ENCODE measurements at places on chromosomes 3 and 15.
A peak's percentile ranks its signal among the peaks of the same experiment; 100 is the strongest.

DNA sequence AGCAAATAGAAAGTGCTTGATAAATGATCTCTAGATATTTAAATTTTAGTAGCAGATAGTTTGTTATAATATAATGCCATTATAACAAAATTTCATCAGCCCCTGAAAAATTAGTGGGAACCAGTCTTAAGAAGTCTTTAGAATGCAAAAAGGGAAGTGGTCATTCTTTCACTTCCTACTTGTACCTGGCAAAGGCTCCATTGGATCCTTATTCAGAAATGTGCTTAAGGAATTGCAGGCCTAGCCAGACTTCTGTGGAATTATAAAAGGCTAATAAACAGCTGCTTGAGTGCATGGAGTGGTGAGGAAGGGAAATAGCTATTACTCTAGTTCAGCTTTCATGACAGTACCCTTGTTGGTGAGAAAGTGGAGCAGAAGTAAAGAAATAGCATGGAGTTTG lies 24.2 kb downstream of the PPM1L start:
- DNase-seq, result no peak

DNA sequence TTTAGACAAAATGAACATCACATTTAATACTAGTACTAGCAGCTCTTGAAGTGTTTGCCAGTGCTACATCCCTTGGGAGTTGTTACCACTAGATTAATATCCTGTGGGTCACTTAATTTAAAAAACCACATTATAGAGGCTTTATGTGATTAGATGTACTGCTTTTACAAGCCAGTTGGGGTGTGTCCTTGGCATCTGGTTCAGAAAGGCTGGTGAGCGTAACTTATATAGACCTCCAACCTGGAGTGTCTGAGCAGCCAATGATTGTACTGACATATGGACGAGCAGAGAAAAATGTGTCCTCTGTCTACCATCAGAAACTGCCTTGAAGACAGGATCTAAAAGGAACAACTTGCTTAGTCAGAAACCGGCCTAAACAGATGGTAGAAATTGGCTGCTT lies 306.2 kb upstream of the ATP11B start:
- DNase-seq, result no peak

GRCh38 chr15:45414215-45414885 lies 36.0 kb upstream of the GATM start:
- no peak for DNase-seq

- DNase-seq, result peak; percentile 50
Measured at GRCh38 chr15:33737687-33738601, 230.4 kb upstream of the CHRM5 start.

- DNase-seq, result peak; percentile 49
Measured at GRCh38 chr3:195908694-195909581, 587 bp upstream of the TNK2 start.

- DNase-seq, result peak; percentile 47
Measured at GRCh38 chr3:192467230-192468140, 259.9 kb downstream of the FGF12 start.

DNA sequence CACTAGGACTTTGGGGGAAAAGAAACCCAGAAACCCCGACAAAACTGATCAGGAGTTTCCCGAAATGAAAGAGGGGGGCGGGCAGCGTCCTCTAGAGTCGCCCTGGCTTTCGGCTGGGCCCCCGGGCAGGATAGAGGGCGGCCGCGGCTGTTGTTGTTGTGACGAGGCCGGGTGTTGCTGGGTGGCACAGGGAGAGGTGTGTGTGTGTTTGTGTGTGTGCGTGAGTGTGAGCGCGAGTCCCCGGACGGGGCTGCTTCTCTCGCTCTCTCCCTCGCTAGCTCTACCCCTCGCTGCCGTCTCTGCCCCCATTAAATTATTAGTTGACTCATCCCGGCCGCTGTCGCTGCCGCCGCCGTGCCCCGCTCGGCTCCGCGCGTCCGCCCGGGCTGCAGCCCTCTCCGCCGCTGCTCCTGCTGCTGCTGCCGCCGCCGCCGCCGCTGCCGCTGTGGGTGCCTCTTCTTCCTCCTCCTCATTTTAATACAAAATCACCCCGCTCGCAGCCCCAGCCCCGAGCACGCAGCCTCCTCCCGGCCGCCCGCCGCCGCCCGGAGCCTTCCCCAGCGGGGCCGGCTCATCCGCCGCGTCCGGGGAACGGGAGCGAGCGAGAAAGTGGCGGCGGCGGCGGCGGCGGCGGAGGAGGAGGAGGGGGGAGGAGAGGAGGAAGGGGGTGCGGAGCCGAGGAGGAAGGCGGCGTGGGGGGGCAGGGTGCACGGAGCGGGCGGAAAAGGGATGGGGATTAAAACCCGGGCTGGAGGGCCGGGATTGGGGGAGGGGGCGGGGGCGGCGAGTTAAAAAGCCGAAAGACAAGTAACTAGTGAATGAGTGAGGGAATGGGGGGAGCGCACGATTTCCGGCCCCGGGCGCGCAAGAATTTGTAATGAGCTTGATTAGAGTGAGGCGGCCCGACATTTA lies at the start of gene SATB1:
TSS of gene SATB1 (minus strand) at position 611 of the 912 bp plus-strand sequence. CDS start 4,372 bp downstream, outside the sequence.
- DNase-seq, result peak; percentile 74

DNA sequence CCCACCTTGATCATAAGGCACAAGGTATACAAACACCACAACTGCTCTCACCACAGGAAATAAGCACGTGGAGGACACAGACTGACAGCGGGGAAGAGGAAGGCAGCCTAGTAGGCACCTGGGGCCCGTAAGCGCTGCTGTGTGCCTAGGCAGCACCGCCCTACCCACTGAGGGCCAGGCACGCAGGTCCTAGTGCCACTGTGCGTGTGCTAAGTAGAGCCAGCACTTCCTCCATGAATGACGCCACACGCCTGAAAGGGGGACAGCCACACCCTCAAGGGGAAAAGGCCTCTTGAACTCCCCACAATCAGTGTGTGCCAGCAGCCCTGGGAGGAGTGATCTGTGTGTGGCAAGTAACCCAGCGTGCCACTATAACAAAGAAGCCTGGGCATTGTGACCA lies 73.0 kb downstream of the ATP1B3 start:
- DNase-seq, result no peak

GRCh38 chr3:48187579-48188265 lies 495 bp downstream of the CDC25A start:
- DNase-seq, result peak; percentile 61

GRCh38 chr3:186339180-186339918 lies 22.7 kb downstream of the DGKG start:
- no peak for DNase-seq

DNA sequence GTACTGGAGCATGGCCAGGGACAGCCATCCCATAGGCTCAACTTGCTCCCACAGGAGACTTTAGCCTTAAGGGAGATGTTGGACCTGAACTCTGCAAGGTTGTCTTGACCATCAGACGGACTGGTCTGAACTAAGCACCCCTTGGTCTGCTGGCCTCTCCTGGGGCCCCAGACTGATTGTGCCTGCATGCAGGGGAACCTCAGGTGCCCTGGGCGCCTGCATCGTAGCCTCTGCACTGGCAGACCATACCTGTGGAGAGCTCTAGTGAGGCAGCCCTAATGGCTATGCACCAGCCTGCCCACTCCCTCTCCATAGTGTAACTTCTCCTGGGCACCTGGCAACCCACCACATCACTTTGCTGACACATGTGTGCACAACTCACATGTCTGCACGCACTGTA lies 395.6 kb downstream of the ZPLD1 start:
- no peak for DNase-seq

- DNase-seq, result no peak
Measured at GRCh38 chr3:172915911-172916514, 165.5 kb downstream of the ECT2 start.

DNA sequence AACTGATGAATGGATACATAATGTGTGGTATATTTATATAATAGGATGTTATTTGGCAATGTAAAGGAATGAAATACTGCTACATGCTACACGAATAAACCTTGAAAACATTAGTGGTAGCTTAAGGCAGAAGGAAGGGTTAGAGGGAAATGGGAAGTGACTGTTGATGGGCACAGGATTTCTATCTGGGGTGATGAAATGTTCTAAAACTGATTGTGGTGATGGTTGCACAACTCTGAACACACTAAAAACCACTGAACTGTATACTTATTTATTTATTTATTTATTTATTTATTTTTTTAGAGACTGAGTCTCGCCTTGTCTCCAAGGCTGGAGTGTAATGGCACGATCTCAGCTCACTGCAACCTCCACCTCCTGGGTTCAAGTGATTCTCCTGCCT lies 24.8 kb upstream of the SHISA5 start:
- DNase-seq, result no peak

GRCh38 chr3:64166584-64167162 lies 58.6 kb downstream of the PRICKLE2 start:
- no peak for DNase-seq

GRCh38 chr15:95375281-95375680 lies 955.2 kb upstream of the NR2F2 start:
- no peak for DNase-seq

- no peak for DNase-seq
Measured at GRCh38 chr3:105647047-105647446, 221.8 kb downstream of the CBLB start.

GRCh38 chr15:87816811-87817210 lies 439.7 kb downstream of the NTRK3 start:
- DNase-seq, result no peak

DNA sequence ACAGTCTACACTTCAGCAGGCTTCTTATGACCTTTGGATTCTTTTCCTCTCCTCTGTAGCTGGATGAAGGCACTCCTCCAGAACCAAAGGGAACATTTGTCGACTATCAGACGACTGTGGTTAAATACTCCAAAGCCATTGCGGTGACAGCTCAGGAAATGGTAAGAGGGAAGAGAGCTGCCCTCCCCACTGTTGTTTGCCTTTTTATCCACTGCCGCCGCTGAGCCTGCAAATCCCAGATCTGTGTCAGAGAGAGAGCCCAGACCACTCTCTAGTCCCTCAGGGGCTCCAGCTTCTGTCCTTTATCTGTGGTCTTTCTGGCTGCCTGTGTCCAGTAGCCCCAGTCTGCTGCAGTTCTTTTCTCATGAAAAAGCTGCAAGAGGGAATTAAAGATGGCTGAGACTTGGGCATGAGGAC lies 261.5 kb upstream of the TPM1 start:
- no peak for DNase-seq

DNA sequence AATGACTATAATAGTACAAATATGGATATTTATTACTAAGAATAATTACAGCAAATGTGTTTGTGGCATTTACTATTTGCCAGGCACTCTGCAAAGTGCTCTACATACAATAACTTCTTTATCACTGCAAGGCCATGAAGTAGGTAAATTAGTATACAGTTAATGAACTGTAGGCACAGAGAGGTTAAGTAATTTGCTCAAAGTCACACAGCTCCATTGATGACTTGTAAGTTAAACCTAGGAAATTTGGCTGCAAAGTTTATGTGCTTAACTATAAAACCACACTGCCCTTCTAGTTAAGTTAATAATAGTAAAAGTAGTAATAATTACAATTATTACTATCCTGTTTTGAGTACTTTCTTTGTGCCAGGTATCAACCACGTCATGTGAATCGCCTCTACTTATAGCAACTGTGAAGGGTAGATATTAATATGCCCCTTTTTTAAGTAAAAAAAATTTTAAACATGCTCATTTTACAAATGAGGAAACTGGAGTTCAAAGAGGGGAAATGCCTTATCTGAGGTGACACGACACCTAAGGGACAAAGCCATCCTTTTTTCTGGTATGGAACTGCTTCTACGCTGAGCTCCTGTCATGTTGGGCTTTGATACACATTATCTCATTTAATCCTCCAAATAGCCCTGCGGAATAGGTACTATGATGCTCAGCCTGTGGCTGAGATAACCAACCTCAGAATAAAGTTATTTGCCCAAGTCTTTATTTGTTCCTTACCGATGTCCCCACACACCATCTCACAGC lies 8.5 kb downstream of the BHLHE40 start:
- no peak for DNase-seq

DNA sequence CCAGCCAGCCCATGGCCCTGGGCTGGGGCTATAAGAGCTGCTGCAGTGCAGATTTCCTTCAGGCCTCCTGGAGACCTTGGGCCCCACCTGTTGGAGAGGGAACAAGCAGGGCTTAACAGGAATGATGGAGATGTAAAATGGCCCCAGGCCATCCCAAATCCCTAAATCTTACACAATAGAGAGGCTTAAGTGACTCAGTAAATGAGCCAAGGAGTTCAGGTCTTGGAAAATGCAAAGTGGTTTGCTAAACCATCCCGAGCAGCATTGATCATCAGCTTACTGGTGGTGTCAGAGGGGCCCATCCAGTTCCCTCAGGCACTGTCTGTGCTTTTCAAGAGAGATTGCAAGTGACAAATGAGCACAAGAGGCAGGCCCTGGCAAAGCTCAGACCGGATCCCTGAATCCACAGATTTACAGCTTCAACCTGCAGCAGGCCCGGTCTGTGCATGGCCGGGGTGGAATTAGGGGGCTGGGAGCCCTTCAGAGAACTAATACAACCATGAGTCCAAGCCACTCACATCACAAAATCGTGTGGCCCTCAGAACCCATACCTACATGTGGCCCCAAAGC lies 325.4 kb downstream of the UACA start:
- DNase-seq, result no peak

DNA sequence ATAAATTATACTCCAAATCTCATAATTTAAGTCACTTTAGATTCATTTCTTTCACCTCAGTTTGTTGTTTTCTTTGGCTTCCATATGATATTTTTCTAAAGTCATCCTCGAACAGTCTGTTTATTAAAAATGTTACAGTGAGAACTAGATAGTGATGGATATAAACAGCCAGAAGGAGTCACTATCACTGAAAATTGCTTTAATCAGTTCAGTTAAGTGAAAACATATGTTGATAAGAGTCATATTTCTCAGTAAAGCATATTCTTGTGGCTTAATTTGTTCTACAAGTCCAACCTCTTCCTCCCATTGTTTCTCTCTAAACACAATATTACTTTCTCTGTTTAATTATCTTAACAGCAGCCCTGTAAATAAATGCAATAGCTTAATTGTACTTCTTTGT lies 427.5 kb upstream of the ALCAM start:
- DNase-seq, result no peak

- peak; percentile 13 for DNase-seq
Measured at GRCh38 chr15:22884344-22884743, 45.9 kb downstream of the NIPA2 start.

- no peak for DNase-seq
Measured at GRCh38 chr3:194315965-194316361, 35.2 kb downstream of the CPN2 start.

GRCh38 chr15:97903971-97904572 lies 56.4 kb upstream of the ARRDC4 start:
- DNase-seq, result peak; percentile 38

GRCh38 chr15:61748529-61748928 lies 311.7 kb downstream of the VPS13C start:
- DNase-seq, result no peak

- no peak for DNase-seq
Measured at GRCh38 chr3:194314388-194315068, 36.6 kb downstream of the CPN2 start.

- DNase-seq, result no peak
Measured at GRCh38 chr15:89058876-89059405, 29.3 kb upstream of the ABHD2 start.

DNA sequence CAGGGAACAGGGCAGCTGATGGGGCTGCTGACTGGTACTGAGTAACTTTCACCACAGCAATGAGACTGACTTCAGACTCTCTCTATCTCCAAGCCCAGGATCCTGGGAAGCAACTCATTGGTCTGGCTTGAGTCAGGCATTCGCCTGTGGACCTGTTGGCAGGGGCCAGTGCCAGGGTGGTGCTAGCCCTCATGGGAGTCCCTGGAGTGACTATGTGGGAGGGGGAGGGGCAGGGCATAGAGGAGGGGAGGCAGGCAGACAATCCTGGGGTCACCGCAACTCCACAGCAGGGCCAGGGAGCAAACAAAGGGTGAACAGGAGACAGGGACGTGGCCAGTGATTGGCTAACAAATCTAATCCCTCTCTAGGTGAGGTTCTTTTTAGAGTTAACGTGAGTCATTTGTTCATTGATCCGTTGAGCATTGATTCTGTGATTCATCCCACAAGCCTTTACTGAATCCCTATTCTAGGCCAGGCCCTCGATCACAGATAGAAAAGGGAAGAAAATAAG lies 71.8 kb downstream of the CEMIP start:
- DNase-seq, result no peak

All from stimulated activated naive CD8-positive, alpha-beta T cell treated with anti-CD3 and anti-CD28 coated beads, Interleukin-15, Interleukin-2, amounts not matched to agents 100 U/mL and 50 U/mL, for 24 hours (primary cell).